WTC11 (cell line): ENCODE measurements at places on chromosomes 5 and 9. TPM values are rescaled to one million over a fixed set of nuclear protein-coding genes. Genes with fewer than 3 reads are reported as not detected.

- H3K4me1 ChIP-seq, result no peaks in the 10 kb centered on the region
- H3K27me3 ChIP-seq, result peaks cover 14% of the 10 kb centered on the region
- H3K36me3 ChIP-seq, result no peaks in the 10 kb centered on the region
- DNase-seq, result no peak
Observed at GRCh38 chr5:33179301-33179700, 261.5 kb upstream of the TARS1 start.

DNA sequence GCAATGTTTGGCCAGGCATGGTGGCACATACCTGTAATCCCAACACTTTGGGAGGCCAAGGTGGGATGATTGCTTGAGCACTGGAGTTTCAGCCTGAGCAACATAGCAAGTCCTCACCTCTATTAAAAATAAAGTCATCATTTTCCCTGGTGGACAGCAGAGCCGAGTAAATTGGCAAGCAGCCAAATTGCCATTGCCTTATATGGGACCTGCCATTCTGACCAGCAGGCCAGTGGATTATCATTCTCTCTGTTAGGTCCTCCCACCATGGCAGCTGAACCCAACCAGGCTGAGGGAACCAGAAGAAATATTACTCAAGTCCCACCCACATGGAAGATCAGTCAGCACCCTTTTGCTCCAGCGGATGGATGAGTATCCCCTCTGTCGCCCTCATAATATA is 1829.9 kb downstream of the EFNA5 start:
- H3K27me3 ChIP-seq, result no peaks in the 10 kb centered on the region
- no peaks in the 10 kb centered on the region for H3K4me1 ChIP-seq
- peaks cover 9% of the 10 kb centered on the region; the same call in 1 of the 2 replicates for H3K36me3 ChIP-seq
- H3K27ac ChIP-seq, result no peak overlapping the region
- H3K4me3 ChIP-seq, result no peak overlapping the region
- DNase-seq, result no peak

GRCh38 chr5:66898241-66898995 is 298.2 kb downstream of the CD180 start:
- peaks cover 58% of the 10 kb centered on the region for H3K27me3 ChIP-seq
- no peak overlapping the region for H3K4me3 ChIP-seq
- H3K36me3 ChIP-seq, result no peaks in the 10 kb centered on the region
- H3K4me1 ChIP-seq, result peaks cover 15% of the 10 kb centered on the region

Gene TOR1B
- 18.3 to 19.2 TPM (median 18.8 TPM) in 3 replicates for total RNA-seq

- H3K4me3 ChIP-seq, result no peak overlapping the region
- H3K4me1 ChIP-seq, result no peaks in the 10 kb centered on the region
- peaks cover 3% of the 10 kb centered on the region; the same call in 1 of the 2 replicates for H3K27me3 ChIP-seq
- DNase-seq, result no peak
Observed at GRCh38 chr5:4087110-4087509, 491.5 kb downstream of the IRX1 start.

- no peak overlapping the region for H3K4me3 ChIP-seq
- H3K36me3 ChIP-seq, result peaks cover 23% of the 10 kb centered on the region
- DNase-seq, result no peak
- no peak overlapping the region for H3K27ac ChIP-seq
- peaks cover 13% of the 10 kb centered on the region for H3K4me1 ChIP-seq
- peaks cover 8% of the 10 kb centered on the region for H3K27me3 ChIP-seq
Observed at GRCh38 chr5:154442801-154443200, 3.0 kb upstream of the SAP30L start.

- H3K36me3 ChIP-seq, result no peaks in the 10 kb centered on the region
- no peak overlapping the region for H3K27ac ChIP-seq
- H3K4me1 ChIP-seq, result peaks cover 4% of the 10 kb centered on the region; the same call in 1 of the 2 replicates
Observed at GRCh38 chr9:69297300-69297980, 27.6 kb upstream of the ENTREP1 start.

DNA sequence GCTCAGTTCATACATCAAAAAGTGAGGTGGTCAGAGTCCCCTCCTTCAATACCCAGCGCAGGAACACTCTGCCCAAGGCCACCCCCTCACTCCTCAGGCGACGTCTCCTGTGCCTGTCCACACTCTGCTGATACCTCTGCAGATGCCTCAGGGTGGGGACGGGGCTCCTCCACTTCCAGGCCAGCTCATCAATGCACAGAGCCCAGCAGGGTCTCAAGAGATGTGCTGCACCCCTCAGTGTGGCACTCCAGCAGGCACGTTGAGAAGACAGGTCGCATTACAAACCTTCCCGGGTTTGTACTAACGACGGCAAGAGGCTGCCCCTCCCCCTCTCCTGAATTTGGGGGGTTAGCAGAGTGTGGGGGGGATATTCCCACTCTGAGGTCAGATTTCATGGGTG is 128.5 kb downstream of the ZNF354C start:
- no peaks in the 10 kb centered on the region for H3K27me3 ChIP-seq
- H3K4me1 ChIP-seq, result peaks cover 49% of the 10 kb centered on the region
- H3K36me3 ChIP-seq, result no peaks in the 10 kb centered on the region
- no peak overlapping the region; the same call in 1 of the 2 replicates for H3K27ac ChIP-seq
- DNase-seq, result no peak
- no peak overlapping the region for H3K4me3 ChIP-seq

Gene PHF24
- 0.34 to 0.59 TPM (median 0.53 TPM) in 3 replicates for total RNA-seq

DNA sequence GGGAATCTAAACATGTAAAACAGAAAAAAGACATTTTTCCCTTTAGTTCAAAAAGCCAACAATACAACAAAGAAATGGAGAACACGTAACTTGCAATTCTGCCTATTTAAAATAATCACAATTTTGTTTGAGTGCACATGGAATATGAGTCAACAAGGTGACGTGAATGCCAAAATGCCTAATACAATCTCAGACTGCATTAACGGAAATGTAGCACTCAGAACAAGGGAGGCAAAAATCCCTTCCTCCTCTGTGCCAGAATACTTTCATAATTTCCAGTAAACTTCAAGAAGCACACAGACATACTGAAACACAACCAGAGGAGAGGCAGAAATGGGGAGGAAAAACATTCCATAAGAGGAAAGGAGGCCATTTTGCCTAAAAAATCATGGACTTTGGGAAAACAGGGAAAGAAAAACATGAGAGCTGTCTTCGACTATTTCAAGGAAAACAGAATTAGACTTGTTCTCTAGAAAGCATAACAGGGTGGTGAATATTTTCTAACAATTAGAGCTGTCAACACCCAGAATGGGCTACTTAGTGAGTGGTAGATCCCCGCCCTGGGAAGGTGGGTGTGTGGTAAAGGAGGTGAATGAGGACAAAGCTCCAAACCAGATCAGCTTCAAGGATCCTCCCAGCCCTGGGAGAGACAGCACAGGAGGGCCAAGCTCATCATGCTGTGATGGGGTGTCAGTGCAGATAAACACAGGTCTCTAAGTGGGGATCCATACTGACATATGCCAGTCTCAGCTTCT is 48.2 kb downstream of the ABCA1 start:
- peaks cover 12% of the 10 kb centered on the region for H3K27me3 ChIP-seq
- H3K27ac ChIP-seq, result no peak overlapping the region
- H3K4me3 ChIP-seq, result no peak overlapping the region
- peaks cover 46% of the 10 kb centered on the region for H3K4me1 ChIP-seq
- 0 out of 2 replicates have a peak, but pooled peaks cover 4% of the 10 kb centered on the region for H3K36me3 ChIP-seq
